ENCODE measurements at places on chromosomes 2 and 18. TPM values are rescaled to one million over a fixed set of nuclear protein-coding genes. Genes with fewer than 3 reads are reported as not detected.

DNA sequence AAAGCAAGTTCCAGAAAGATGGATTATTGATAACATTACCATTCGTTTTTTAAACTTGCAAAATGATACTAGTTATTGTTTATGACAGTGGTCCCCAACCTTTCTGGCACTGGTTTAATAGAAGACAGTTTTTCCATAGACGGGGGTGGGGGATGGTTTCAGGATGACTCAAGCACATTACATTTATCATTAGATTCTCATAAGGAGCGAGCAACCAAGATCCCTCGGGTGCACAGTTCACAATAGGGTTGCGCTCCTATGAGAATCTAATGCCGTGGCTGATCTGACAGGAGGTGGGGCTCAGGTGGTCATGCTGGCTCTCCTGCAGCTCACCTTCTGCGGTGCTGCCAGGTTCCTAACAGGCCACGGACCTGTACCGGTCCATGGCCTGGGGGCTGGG is 86.2 kb downstream of the BCL2 start:
- DNase-seq = no peak

GRCh38 chr2:170077830-170078569 is 99.9 kb upstream of the MYO3B start:
- no peak for DNase-seq

GRCh38 chr2:45826460-45826859 is 175.0 kb downstream of the PRKCE start:
- no peak for DNase-seq

GRCh38 chr2:187377340-187377739 is 70.7 kb downstream of the CALCRL start:
- DNase-seq = no peak

The RNPEPL1 gene
- 44.3 TPM for polyA plus RNA-seq

DNA sequence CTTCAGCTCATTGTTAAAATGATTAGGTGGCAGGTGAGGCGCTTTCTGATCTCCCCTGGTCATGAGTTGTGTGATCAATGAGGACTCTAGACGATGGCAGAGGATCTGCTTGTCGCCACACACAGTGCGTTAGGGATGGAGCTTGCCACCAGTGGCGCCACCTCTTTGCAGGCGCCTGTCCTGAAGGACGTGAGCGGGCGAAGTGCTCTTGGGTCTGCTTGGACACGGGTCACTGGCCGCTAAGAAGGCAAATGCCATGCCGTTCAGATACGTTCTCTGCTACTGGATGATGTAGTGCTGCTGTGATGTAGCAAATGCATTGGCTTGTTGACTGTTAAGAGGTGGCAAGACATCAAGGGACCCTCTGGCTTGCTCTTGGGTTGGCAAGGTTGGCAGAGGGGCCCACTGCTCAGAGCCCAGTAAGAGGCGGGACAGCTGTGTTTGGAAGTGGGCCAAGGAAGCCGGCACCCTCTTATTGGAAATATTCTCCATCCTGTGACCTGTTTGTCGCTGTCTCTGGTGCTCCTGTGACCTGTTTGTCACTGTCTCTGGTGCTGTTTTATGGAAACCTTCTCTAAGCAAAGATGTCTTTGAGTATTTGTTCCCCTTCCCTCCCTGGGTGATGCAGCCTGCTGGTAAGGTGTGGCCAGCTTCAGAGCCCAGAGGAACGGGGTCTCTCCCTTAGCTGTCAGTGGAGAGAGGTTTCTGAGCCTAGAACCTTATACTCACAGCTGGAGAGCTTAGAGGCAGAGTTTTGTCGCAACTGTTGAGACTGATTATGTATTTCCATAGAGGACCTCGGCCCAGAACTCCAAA is 14.6 kb downstream of the LDLRAD4 start:
- DNase-seq = no peak

DNA sequence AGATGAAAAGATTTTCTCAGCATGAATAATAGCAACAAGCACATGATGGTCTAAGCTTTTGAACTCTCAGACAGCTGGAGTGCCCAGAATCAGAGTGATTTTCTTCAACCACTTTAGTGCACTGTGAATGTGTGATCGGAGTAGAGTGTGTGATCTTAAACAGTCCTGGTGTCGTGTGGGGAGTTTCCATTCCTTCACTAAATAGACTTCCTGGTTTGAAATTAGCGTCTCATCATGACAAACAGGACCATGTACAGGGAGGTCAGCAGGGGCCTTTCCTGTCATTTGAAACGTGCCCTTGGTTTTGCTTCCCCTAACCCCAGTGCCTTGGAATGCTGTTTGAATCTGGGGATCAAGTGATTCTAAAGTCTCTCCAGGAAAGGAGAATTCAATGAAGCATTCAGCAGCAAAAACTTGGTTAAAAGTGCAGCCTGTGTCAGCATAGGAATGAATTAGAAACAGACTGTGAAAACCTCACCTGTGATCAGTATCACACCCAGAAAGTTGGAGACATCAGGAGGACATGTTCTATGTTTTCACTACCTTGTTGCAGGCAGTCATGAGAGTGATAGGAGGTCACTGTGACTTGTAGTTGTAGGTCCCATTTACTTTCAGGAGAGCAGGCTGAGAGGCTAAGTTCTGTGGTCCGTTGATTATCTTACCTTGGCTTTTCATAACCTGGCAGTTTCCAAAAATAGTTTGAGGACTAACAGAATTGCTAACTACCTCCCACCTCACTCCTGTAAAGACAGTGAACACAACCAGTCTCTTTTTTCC is 400.3 kb downstream of the MTX2 start:
- DNase-seq = no peak

- DNase-seq = no peak
Observed at GRCh38 chr18:79169958-79170555, 100.9 kb downstream of the ATP9B start.

The LIMS3 gene
- not detected for polyA plus RNA-seq

- DNase-seq = no peak
Observed at GRCh38 chr2:157751462-157752058, 122.9 kb upstream of the ACVR1C start.

All from naive B cell (primary cell).